Glomerular endothelial cell (primary cell): ENCODE measurements at places on chromosomes 3 and 15.

DNA sequence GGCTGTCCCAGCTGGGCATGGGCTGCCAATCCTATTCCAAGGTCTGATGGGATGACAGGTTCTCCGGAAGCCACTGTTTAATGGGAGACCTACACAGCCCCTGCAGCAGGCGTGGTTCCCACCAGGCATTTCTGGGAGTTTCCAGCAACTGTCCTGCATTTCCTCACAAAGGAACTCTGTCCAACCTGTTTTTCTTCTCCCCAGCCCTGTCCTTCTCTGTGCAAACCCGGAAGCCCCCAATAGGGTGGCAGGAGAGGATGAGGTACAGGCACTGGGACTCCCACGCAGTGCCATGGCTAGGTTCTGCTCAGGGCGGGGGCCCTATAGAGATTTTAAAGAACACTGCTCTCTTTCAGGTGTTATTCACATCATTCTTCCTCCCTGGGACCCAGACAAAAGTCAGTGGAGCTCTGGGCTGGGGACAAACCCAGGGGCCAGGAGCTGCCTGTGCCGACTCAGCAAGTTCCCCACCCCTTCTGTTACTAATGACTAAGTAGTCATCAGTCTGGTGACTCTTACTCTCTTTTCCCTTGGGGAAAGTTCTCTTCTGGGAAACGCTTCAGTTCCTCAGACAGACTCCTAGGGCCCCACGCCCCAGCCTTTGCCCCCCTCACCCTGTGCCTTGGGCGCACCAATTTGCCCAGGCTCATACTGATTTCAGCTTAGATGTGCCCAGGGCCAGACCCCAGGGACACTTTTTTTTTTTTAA, 97.7 kb downstream of the CD47 start:
- DNase-seq: no peak

DNA sequence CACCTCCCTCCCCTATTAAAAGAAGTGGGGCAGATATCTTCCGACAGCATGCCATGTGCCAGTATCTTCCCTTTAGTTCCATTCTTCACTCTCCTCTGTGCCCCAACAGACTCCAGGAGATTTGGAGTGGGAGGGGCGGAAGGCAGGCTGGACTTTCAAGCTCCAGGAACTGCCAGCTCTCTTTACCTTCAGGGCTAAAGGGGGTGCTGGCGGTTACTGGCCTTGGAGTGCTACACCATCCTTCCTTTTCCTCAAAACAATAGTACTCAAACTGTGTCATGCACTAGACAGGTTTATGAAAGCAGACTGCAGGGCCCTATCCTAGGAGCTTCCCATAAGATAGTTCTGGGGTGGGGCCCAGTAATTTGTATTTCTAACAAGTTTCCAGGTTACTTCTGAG, 6.0 kb downstream of the LINS1 start:
- DNase-seq: no peak

GRCh38 chr15:68389936-68390817, 41.8 kb downstream of the ITGA11 start:
- peak; percentile 55 for DNase-seq

DNA sequence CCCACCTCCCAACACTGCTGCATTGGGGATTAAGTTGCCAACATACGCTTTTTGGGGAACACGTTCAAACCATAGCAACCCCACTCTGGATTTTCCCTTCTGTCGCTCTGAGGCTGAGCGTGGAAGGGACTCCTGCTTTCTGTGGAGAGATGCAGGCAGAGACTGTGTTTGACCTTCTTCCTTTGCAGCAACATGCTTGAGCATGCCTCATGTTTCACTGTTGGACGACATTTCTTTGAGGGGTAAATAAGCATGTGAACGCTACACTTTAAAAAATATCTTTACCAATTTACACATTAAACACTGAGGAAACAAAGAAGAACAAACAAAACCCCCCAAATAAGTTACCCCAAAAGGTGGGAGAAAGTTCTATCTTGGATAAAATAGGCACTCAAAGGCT, 14.2 kb upstream of the MAPK6 start:
- DNase-seq: no peak

GRCh38 chr3:162641907-162642306, 1145.3 kb downstream of the OTOL1 start:
- no peak for DNase-seq

DNA sequence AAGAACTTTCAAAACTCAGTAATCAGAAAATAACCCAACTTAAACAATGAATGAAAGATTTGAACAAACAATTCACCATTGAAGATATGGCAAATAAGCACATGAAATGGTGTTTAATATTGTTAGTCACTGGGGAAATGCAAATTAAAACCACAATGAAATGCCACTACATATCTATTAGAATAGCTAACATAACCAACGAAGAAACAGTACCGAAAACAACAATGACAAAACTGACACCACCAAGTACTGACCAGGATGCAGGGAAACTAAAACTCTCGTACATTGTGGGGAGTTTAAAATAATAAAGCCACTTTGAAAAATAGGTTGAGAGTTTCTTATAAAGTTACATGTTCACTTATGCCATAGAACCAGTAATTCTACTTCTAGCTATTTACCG, 69.1 kb downstream of the KBTBD8 start:
- no peak for DNase-seq

DNA sequence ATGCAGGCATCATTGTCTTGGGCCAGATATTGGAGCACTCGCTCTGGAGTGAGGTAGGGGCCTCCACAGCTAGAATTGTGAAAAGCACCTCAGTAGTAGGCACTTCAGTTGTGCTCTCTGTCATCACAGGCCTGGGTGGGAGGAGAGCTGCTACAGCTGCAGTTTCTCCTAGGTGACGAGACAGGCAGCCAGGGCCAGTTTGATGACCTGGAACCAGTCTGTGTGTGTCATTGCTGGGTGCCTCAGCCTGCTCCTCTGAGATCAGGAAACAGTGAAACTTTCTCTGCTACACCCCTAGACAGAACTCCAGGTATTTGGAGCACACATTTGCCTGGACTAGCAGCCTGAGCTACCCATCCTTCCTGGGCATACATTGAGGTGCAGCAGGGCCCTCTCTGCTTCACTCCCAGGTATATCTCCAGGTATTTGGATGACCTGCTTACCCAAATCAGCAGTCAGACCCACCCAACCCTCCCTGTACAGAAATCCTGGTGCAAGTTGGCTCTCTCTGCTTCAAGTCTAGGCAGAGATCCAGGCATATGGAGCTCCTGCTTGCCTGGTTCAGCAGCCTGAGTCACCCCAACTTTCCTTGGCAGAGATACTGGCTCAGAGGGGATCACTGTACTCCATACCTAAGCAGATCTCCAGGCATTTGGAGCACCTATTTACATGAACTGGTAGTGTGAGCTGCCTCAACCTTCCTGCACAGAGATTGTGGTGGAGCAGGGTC, 54.3 kb upstream of the SGO1 start:
- no peak for DNase-seq

DNA sequence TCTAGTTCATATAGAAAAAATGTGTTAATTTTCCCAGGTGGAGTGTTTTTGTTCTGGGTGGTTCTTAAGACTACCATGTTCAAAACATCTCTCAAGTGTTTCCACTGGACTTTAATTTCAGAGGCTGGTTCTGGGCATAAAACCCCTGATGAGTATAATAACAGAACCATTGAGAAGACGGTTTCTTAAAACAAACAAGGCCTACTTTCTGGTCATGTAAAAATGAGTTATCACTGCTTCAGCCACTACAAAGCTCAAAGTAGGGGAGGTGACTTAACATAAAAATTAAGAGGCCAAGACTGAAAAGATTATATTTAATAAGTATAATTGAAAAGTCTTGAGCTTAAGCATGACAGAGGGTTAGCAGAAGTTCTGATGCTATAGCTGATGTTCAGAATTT, 33.8 kb downstream of the RYR3 start:
- DNase-seq: no peak

GRCh38 chr3:121748680-121749275, 763 bp downstream of the GOLGB1 start:
- no peak for DNase-seq

DNA sequence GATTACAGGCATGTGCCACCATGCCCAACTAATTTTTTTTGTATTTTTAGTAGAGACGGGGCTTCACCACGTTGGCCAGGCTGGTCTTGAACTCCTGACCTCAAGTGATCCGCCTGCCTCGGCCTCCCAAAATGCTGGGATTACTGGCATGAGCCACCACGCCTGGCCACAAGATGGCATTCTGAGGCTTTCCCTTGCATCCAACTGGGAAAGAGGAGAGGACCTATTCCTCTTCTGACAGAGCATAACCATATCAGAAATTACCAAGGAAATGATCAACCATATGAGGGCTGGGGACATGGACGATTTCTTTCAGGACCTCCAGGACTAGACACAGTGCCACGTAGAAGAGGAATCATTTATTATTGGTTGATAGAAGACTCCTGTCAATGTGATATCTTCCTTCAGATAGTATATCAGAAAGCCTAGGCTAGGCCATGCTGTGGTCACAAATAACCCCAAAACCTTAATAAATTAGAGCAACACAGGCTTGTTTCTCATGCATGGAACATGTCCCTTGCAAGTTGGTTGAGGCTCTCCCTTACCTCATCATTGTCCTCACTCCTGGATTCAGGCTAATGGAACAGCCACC, 372.3 kb upstream of the IL12A start:
- DNase-seq: no peak

DNA sequence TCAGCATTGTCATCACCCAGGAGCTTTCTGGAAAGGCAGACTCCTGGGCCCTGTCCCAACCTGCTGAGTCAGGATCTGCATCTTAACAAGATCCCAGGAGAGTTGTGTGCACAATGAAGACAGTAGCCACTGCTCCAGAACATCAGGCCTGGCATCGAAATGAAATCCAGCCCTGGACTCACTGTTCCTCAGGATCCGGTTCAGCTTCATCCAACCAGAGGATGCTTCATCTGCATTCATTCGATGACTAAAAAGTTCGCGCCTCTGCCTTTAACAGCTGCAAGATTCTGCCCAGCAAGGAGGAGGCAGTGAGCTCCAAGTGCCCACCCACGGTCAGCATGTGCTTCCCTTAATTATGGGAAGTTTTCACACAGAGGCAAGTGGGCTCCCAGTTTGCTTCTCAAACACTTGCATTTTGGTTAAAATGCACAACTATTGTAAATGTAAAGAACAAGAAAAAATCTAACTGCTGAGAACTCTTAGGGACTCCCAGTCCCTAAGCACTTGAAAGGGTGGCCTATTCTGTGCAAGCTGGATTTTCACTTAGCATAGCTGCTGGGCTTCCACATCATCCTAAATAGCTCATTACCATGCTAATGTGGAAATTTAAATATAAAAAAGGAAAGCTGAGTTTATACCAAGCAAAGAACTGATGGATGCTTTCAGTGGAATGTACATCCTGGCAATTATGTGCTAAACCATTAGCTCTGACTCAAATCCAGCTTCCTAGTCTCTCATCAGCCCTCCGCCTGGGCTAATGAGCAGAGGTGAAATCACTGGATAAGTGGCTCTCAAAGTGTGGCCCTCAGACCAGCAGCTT, 25.5 kb upstream of the ESYT3 start:
- no peak for DNase-seq

- DNase-seq: no peak
Observed at GRCh38 chr3:76025561-76025960, 240.2 kb upstream of the ZNF717 start.

DNA sequence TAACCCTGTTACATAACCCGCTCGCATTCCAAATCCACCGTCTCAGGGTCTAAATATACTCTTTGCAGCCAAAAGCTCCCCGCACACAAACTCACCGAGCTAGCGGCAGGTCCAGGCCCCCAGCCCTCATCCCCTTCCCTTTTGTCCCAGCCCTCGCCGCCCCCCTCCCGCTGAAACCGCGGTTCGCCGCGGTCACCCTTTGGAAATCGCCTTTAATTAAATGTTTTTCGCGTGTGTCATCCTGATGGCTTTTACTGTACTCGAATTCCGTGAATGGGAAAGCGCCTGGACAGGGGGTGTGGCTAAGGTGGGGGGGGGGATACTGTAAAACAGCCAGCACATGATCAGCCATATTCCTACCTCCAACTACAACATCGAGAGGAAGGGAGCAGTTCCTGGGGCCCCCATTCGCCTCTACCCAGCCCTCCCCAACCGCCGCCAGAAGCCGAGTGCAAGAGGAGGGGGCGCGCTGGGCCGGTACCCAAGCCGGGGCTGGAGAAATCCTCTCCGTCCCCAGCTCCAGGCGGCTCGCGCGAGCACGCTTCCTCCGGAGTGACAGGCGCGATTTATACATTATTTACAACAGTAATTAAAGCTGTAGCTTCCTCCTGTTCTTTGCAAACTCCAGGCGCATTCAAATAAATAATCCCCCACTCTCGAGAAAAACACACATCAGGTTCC, 1.7 kb downstream of the RORA start:
- no peak for DNase-seq

- DNase-seq: peak; percentile 65
Observed at GRCh38 chr3:4355401-4356219, 52.4 kb downstream of the SETMAR start.

DNA sequence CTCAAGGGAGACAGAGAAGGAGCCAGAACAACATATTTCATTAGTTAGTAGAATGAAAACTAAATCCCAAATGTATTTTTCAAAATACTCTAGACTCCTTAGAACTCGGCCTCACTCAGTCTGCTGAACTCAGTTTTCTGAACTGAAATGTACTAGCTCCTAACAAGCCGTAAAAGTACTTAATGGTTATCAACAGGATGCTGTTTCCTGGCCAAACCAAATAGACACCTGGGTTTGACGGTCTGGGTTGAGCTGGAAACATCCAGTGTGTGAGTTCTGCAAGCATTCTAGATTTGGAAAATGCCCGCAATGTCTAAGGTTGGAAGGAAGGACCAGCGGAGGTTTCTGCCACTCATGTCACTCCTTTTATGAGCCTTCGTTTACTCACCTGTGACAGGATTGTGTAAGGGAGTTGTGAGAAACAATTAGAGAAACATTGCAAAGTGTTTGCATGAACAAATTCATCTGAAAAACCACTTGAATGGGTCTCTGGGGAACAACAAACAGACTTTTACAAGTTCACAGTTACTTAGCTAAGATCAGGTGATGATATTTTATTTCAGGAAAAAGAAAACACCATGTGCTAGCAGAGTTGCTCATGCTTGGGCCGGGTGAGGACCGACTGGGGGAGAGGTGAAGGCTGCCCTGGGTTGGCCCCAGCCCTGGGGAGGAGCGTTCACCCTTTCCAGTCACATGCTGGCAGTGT, 151.0 kb downstream of the ALDH1A2 start:
- DNase-seq: no peak

- no peak for DNase-seq
Observed at GRCh38 chr15:91537856-91538255, 315.7 kb upstream of the SLCO3A1 start.

GRCh38 chr3:128180436-128180835, 27.2 kb downstream of the EEFSEC start:
- no peak for DNase-seq

- DNase-seq: no peak
Observed at GRCh38 chr15:99571299-99571698, 5.5 kb downstream of the MEF2A start.

GRCh38 chr15:98753726-98754656, 105.7 kb downstream of the IGF1R start:
- DNase-seq: peak; percentile 14

- no peak for DNase-seq
Observed at GRCh38 chr15:48040166-48040817, 80.5 kb upstream of the SLC24A5 start.

GRCh38 chr3:98885851-98886250, 15.6 kb downstream of the DCBLD2 start:
- DNase-seq: no peak

- DNase-seq: no peak
Observed at GRCh38 chr15:22794063-22794462, 7.6 kb downstream of the NIPA1 start.
